T-helper 1 cell (primary cell): ENCODE measurements at places on chromosomes 6 and 20.
A peak's percentile ranks its signal among the peaks of the same experiment; 100 is the strongest.

GRCh38 chr6:143097224-143097795 lies 36.6 kb downstream of the AIG1 start:
- peak; percentile 26 for DNase-seq

DNA sequence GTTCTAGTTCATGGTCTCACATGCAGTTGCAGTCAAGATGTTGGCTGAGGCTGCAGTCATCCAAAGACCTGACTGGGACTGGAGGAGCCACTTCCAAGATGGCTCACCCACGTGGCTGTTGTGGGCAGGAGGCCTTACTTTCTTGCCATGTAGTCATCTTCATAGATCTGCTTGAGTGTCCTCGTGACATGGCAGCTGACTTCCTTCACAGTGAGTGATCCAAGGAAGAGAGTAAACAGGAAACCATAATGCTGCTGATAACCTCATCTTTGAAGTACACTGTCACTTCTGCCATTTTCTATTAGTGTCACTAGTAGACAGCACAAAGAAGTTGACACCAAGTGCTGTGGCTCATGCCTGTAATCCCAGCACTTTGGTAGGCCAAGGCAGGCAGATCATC lies 40.1 kb upstream of the AKIRIN2 start:
- peak; percentile 36 for DNase-seq

GRCh38 chr6:17218749-17219093 lies 62.4 kb upstream of the RBM24 start:
- DNase-seq = no peak

DNA sequence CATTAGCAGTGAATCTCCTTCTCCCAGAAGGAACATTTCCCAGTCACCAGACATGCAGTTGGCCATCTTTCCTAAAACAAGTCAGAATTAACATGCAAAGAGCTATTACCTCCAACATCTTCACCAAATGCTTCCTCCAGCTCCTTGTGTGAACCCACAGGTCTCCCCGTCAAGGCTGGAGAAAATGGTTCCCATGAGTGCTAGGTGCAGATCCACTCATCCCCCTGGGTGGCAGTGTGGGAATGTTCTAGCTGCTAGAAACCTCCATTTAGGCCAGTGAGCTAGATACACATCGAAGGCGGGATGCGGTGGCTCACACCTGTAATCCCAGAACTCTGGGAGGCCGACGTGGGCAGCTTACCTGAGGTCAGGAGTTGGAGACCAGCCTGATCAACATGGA lies 603.9 kb upstream of the SLC35B3 start:
- DNase-seq = no peak

GRCh38 chr6:119132261-119132981 lies 54.0 kb upstream of the FAM184A start:
- DNase-seq = no peak

GRCh38 chr6:89500611-89501010 lies 67.7 kb downstream of the ANKRD6 start:
- DNase-seq = no peak

GRCh38 chr6:84583784-84584183 lies 180.6 kb downstream of the TBX18 start:
- DNase-seq = no peak

DNA sequence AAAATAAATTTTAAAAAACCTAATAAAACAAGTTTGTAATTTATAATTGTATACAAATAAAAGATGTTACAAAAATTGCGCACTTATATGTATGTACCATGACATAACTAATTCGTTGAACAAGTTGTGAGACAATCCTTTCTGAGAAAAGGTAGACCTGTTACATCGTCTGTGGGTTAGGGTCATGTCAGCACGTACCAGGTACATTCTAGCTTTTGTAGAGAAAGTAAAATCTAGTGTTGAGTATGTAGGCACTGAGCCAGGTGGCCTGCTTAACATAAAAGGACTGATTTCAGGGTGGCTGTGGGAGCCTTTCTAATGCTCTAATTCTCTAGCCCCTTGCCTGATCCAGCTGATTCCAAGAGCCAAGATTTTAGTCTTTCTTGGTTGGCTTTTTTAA lies 10.4 kb downstream of the RPL7L1 start:
- no peak for DNase-seq

GRCh38 chr6:108438918-108439317 lies 121.8 kb upstream of the FOXO3 start:
- no peak for DNase-seq

- DNase-seq = no peak
These were observed 21.5 kb upstream of the TAF4 start for GRCh38 chr20:62087227-62087626.
